ENCODE measurements at places on chromosomes 5 and 9.

DNA sequence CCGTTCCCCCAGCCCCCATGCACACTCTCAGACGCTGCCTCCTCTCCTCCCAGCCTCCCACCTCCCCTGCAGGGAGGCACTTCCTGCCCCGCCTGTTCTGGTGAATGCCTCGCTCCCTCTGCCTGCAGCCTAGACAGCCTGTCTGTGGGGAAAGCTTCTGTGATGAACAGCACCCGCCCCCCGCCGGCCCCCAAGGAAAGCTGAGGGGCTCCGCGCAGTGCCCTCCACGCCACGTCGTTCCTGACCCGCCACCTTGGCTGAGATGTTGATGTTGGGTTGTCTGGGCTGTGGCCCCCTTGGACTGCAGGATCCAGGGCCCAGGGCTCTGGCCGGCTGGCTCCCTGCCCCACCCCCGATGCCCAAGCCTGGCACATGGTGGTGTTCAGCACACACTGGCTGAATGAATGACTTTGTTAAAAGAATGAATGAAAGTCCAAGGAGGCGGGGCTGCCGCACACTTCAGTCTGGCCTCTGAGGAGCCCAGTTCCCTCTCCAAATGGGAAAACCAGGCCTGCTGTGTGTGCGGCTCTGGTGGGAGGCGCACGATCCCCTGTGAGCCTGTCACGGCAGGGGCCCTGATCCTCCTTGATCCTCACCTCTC, 2.1 kb upstream of the MYMK start:
- no peak for DNase-seq

DNA sequence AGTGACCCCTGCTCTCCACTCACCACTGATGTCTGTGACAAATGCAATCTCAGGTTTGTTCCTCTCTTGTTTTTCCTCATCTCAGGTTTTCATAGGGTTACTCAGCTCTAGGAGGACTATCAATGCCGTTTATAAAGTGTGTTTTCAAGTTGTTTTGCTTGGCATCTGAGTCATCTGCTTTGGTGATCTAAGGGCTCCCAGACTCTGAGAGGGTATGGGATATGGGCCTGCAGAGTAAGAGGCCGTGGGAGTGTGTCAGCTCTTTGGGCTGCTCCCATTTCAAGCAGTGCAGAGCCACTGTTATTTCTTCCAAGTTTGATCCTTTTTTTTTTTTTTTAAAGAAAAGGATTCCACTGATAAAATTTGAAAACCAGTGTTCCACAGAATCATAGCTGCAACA, 46.3 kb downstream of the NNT start:
- DNase-seq: no peak

DNA sequence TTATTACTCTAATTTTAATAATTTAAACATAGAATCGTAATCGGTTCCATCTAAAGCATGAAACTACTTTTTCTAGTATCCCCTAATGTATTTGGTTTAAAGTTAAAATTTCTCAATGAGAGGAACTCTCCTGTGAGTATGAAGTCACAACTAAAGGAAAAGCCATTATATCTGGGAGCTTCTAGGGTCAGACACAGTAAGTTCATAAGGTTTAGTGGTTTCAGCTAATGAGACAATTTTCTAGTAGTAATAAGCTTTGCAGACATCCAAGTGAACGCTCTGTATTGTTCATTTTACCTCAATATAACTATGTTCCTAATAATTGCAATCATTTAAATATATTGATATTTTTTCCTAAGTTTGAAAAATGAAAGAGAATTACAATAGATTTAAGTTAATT, 364.4 kb upstream of the CDH9 start:
- no peak for DNase-seq

- no peak for DNase-seq
Measured at GRCh38 chr5:180739271-180739670, 587 bp downstream of the OR2Y1 start.

DNA sequence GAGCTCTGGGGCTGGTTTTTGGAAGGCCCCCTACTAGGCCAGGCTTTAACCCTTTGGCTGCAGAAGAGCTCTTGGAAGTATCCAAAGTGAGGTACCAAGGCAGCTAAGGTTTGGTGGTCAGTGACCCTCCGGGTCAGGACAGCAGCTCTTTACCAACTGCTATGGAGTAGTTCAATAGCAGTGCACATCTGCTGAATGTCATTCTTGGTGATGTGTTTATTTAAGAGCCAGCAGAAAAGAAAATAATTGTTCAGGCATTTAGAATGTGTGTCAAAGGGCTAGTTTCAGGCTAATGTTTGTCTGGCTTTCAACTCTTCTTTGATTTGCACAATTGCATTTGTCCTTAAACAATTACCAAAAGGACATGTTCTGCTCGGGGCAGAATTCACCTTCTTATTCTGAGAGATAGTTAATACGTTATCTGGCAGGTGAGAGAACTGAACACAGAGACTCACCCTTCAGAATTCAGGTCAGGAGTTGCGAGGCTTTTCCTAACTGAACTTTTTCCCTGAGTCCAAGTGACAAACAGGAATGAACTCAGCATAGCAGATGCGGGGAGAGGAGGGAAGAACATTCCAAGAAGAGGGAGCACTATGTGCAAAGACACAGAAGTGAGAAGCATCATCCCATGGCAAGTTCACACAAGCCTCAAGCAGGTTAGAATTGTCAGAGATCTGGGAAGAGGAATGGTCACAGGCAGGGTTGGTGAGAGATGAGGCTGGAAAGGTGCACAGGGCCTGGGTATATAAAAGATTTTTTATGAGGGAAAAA, 556.7 kb upstream of the TLE4 start:
- DNase-seq: no peak

- no peak for DNase-seq
Measured at GRCh38 chr5:34660444-34660843, 4.3 kb downstream of the RAI14 start.

- DNase-seq: no peak
Measured at GRCh38 chr5:93570294-93571113, 10.5 kb downstream of the NR2F1-AS1 start.

DNA sequence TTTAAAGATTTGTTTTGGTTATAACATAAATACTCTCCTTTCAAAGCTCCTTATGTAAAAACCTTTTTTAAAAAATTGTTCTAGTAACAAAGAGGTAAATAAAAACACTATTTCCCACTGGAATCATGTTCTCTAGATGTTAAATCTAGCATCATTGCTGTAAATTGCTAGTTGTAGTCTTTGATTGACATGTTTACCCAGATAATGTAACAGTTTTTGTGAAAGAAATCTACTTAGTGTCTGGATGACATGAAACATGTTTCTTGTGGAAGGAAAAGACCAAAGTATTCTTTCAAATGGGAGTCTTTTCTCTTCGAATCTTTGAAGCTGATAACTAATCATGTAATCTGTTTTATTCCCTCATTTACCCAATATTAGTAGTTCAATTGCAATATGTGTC, 1565.9 kb upstream of the WWC1 start:
- no peak for DNase-seq

DNA sequence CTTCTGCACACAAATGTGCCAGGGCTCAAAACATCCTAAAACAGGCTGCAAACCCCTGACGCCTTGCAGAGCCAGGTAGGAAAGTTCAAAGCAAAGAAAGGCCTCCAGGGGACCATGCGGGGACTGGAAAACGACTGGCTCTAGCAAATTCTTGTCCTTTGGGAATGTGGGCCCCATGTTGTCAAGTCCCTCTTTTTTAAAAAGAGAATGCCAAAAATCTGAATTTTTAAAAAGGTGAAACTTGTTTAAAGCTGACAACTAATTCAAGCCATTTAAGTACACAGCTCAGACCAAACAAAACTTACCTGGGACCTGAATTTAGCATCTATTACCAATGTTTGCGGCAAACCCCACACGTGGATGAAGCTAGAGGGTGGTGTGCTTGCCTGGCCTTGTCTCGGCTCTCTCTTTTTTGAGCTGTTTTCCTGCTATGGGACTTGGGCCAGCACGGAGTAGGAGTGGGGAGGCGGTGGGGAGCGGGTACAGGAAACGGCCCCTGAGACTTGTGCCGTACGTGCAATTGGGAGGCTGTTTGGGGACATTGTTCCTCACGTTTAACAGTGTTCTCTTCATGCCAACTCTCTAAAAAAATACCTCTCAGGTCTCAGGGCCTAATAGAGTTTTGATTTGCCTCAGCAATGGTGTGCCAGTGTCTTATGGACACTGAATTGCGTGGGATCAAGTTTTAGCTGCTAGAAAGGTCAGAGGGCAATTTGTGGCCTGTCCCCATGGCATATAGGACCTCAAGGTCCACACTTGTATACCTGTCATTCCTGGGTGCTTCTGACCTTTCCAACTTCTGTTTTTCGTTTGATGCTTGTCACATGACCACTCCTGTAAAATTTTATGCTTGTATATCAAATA, 15.1 kb upstream of the PHF19 start:
- DNase-seq: no peak

- peak; percentile 34 for DNase-seq
Measured at GRCh38 chr5:142426129-142427014, 101.6 kb upstream of the SPRY4 start.

- peak; percentile 27 for DNase-seq
Measured at GRCh38 chr5:140114341-140115185, 654 bp downstream of the PURA start.

DNA sequence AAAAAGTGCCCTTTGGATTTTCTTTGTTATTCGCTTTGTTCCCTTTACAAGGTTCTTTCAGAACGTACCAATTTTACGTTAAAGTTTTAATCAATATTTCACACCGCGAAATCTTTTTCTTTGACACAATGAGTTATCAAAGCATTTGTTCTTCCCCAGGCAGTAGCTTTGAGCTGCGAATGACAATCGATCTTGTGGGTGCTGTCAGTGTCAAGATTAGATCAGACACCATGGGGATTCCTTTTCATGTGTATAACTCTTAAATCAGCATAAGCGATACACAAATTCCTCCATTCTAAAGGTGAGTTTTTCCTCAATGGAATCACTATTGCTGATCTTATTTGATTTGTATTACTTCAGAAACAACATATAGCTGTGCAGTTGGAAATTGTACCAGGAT, 145.5 kb downstream of the ST8SIA4 start:
- DNase-seq: no peak

DNA sequence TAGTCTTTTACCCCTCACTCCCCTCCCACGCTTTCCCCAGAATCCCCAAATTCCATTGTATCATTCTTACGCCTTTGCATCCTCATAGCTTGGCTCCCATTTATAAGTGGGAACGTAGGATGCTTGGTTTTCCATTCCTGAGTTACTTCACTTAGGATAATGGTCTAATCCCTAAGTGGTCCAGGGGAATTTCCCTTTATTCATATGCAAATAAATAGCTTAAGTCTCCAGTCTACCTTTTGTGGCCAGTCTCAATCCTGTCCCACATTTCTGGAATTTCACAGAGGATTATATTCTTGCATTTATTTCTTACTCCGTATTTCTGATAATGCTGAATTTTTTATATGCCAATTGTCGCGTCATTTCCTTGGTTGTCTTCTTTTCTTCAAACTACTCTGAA, 245.6 kb upstream of the DAB2 start:
- no peak for DNase-seq

GRCh38 chr5:72226950-72227349, 93.1 kb downstream of the MRPS27 start:
- DNase-seq: no peak

- no peak for DNase-seq
Measured at GRCh38 chr5:126677121-126677520, 76.4 kb downstream of the PHAX start.

GRCh38 chr5:97102010-97102470, 40.4 kb downstream of the LIX1 start:
- DNase-seq: no peak

DNA sequence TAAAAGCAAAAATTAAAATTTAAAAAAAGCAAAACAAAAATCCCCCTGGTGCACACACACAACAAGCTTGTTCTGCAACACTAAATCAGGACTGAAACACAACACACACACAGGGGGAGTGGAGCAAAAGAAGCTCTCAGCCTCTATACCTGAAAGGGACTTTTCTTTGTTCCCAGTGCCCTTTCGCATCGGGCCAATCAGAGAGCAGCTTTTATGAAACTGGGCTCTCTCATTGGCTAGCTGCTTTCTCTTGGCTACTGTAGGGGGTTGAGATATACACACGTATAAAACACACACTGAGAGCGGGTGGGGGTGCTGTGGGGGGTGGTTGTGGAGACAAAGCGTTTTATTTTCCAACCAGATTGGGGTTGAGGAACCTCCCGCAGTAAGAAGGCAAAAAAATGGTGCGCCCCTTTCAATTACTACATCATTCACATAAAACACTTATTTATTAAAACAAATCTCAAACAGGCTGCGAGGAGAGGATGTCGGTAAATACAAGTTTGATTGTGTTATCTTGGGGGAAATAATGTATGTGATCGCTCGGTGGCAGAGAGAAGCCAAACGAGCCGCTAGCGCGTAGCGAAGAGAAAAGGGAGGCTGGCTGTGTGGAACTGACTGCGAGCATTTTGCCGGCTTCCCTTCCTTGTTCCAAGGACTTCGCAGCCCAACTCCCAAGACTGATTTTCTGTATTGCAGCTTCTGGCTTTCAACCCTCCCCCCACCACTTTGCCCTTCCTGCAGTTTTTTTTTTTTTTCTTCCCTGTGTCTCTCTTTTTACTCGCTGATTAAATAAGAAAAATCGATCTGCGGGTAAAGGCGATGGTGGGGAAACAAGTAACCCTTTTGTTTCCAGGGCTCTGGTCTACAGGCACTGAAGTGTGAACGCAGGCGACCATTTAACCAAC, 2.5 kb upstream of the ZNF608 start:
- peak; percentile 0 for DNase-seq

- no peak for DNase-seq
Measured at GRCh38 chr9:95028853-95029219, 288.7 kb downstream of the FANCC start.

DNA sequence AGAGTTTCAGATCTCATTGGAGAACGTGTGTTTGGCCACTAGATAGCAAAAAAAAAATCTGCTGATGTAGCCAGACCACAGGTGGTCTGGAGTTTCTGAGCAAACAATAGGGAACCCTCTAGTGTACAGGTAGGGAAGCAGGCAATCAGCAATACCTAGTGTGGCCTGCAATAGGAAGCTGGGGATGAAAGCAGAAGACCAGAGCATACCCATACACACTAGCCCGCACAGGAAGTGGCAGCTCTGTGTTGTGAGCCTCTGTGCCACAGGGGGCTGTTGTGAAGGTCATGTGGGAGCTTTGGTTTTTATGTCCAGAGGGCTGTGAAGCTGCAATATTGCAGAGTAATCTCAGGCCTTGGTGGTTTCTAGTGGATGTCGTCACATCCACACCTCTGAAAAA, 81.2 kb downstream of the MTAP start:
- no peak for DNase-seq

Data from activated CD4-positive, alpha-beta T cell treated with anti-CD3 and anti-CD28 coated beads for 4 hours (primary cell).